HCT116 (cell line): ENCODE measurements at places on chromosomes 7 and 10. TPM values are rescaled to one million over a fixed set of nuclear protein-coding genes. Genes with fewer than 3 reads are reported as not detected.

The COX15 gene
- 79.6 TPM for total RNA-seq

The TFEC gene
- 0.12 TPM for total RNA-seq

The FOXP2 gene
- 2.5 TPM for total RNA-seq

GRCh38 chr10:121242741-121243608 lies 355.3 kb downstream of the FGFR2 start:
- H3K36me3 ChIP-seq = no peaks in the 10 kb centered on the region
- no peak for DNase-seq
- no peak overlapping the region for H3K27ac ChIP-seq

DNA sequence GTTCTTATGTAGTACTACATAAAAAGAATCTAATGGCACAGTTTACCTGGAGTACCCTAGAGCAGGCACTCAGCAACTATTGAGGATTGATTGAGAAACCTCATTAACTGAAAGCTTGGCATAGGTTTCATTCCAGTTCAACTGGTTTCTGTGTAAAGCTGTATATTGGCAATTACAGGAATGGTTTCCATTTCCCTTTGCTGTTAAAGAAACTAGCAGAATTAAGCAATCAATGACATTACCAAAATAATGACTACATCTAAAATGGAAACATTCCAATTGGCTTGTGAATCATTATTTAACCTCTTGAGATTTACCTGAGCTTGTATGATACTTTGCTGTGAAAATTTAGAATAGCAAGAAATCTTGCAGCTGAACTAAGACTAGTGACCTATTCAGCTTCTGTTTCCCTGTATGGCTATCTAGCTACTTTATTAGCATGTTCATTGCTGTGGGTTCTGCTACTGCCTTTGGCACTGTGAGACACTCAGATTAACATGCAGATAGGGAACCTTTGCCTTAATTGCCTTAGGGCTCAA lies 33.5 kb upstream of the CADPS2 start:
- H3K4me1 ChIP-seq = no peaks in the 10 kb centered on the region
- no peak for DNase-seq
- no peaks in the 10 kb centered on the region for H3K36me3 ChIP-seq
- no peak overlapping the region for H3K27ac ChIP-seq

DNA sequence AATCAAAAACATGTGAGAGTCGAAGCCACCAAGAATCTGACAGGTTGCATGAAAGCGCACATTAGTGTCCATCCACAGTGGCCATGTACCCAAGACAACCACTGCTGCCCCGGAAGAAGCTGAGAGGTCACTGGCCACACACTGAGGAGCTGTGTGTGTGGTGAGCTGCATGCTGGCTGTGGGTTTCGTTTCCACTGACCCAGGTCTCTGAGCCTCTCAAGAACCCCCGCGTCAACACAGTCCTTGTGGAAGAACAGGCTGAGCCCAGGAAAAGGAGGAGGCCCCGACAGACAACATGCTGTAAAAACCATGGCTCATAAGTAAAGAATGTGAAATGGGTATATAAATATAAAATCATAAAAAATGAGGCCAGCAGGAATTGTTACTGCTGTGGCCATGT lies 8.2 kb downstream of the VIPR2 start:
- no peaks in the 10 kb centered on the region for H3K4me1 ChIP-seq
- H3K36me3 ChIP-seq = no peaks in the 10 kb centered on the region
- H3K4me3 ChIP-seq = no peak overlapping the region
- H3K27ac ChIP-seq = no peak overlapping the region

DNA sequence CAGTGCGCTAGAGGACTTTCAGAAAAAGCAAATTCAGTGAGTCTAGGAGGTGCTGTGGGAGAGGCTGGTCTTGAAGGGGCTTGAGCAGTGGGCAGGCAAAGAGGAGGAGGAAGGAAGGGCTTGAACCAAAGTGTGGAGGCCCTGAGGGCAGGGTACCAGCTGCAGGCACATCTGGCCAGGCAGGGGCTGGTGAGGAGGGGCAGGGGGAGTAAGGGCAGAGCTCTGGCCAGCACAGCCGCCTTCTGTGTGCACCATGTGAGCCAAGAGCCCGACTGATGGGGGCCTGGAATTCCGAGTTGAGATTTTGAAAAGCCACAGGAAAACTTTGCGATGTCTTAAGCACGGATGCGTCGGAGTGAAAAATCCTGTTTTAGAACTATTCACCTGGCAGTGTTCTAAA lies 74.5 kb downstream of the PRPF18 start:
- no peak overlapping the region for H3K27ac ChIP-seq
- H3K4me1 ChIP-seq = no peaks in the 10 kb centered on the region
- DNase-seq = no peak
- H3K27me3 ChIP-seq = no peaks in the 10 kb centered on the region

DNA sequence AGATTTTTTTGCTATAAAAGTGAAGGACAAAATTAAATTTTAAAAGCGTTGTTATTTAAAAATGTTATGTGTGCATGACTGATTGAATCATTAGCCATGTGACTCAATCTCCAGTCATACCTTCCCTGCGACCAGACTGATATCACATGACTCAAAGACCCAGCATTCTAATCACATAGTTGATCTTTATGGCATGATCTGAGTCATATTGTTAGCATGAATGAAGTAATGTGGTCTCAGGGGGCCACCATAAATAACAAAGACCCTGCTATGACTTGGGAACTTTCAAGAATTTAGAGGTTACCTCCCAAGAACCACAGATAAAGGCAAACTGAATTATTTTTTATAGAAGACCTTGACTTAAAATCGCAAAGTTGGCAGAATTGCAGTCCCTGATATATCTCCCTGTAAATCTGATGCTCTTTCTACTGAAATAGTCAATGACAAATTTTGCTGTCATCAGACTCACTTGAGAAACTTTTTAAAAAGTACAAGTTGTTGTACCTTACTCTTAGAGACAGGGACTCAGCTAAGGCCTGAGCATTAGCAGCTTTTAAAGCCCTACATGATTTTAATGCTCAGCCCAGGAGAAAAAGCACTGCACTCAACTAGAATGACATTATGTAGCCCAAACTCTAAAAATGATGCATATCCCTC lies 717.3 kb downstream of the XPNPEP1 start:
- no peak overlapping the region for H3K27ac ChIP-seq
- no peaks in the 10 kb centered on the region for H3K27me3 ChIP-seq
- DNase-seq = no peak
- no peaks in the 10 kb centered on the region for H3K36me3 ChIP-seq

DNA sequence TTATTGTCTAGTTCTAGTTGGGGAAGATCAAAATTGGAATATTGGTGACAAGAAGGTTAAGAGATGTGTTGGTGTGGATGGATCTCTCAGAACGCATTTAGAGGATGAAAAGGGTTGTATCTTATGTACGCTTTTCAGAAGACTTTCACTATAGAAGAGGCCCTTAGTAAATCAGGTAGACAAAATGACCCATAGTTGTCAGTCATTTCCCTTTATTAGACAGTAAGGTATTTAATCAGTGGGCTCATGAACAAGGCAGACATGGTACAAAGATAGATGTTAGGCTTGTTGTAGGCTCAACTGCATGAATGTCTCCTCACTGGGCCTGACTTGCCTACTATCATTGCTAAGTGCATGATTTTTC lies 359.2 kb downstream of the PHF14 start:
- H3K27me3 ChIP-seq = peaks cover 5% of the 10 kb centered on the region; the same call in 1 of the 2 replicates
- DNase-seq = no peak
- H3K4me1 ChIP-seq = no peaks in the 10 kb centered on the region
- H3K36me3 ChIP-seq = no peaks in the 10 kb centered on the region

- no peak overlapping the region for H3K27ac ChIP-seq
- peaks cover 7% of the 10 kb centered on the region for H3K4me1 ChIP-seq
- no peaks in the 10 kb centered on the region for H3K27me3 ChIP-seq
- H3K36me3 ChIP-seq = peaks cover 16% of the 10 kb centered on the region; the same call in 1 of the 2 replicates
These were observed 11.3 kb upstream of the STMP1 start for GRCh38 chr7:135650831-135651573.

GRCh38 chr10:82319562-82319961 lies 444.6 kb downstream of the NRG3 start:
- no peaks in the 10 kb centered on the region for H3K27me3 ChIP-seq
- no peak for DNase-seq
- no peak overlapping the region for H3K4me3 ChIP-seq
- no peak overlapping the region for H3K27ac ChIP-seq

GRCh38 chr10:71746344-71747037 lies 26.8 kb downstream of the VSIR start:
- no peaks in the 10 kb centered on the region for H3K27me3 ChIP-seq
- peaks cover 19% of the 10 kb centered on the region for H3K4me1 ChIP-seq
- no peaks in the 10 kb centered on the region for H3K36me3 ChIP-seq
- no peak overlapping the region for H3K27ac ChIP-seq
